Pancreas (tissue), 10 donors: ENCODE measurements at places on chromosomes 6 and 20. TPM values are rescaled to one million over a fixed set of nuclear protein-coding genes. Genes with fewer than 3 reads are reported as not detected.

GRCh38 chr6:85127696-85128243, 322.1 kb upstream of the NT5E start:
- no peak for DNase-seq

DNA sequence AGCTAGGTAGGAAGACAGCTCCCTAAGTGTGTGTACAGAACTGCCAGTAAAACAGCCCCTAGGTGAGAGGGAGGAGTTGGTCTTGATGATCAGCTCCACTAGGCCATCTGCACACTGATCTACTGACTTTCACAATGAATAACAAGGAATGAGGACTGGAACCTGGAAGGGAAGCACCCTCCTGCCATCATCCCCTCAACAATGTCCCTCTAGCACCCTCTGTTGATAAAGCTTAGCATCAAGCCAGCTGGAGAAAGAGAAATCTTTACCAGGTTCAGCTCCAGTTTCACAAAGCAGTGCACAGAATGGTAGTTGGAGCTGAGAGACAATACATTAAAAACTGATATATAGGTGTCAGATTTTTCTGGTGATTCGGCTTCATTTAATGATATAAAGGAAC, 57.2 kb upstream of the IRAK1BP1 start:
- DNase-seq = no peak

DNA sequence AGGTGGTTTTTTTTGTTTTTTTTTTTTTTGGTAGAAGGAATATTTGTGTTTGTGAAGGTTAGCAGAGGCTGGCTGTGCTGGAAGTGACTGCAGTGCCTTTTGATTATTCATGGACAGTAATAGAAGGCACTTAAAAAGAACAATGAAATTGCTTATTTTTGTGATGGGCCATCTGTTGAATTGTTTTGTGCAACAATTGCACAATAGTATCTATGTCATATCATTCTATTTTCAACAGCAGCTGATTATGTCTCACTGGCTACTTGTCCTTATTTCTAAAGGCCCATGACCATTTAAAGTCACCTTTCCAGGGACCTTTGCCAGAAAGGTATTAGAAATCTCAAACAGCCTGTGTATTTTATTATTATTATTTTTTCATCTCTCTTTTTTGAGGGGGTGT, 70.6 kb downstream of the AFG1L start:
- no peak for DNase-seq

DNA sequence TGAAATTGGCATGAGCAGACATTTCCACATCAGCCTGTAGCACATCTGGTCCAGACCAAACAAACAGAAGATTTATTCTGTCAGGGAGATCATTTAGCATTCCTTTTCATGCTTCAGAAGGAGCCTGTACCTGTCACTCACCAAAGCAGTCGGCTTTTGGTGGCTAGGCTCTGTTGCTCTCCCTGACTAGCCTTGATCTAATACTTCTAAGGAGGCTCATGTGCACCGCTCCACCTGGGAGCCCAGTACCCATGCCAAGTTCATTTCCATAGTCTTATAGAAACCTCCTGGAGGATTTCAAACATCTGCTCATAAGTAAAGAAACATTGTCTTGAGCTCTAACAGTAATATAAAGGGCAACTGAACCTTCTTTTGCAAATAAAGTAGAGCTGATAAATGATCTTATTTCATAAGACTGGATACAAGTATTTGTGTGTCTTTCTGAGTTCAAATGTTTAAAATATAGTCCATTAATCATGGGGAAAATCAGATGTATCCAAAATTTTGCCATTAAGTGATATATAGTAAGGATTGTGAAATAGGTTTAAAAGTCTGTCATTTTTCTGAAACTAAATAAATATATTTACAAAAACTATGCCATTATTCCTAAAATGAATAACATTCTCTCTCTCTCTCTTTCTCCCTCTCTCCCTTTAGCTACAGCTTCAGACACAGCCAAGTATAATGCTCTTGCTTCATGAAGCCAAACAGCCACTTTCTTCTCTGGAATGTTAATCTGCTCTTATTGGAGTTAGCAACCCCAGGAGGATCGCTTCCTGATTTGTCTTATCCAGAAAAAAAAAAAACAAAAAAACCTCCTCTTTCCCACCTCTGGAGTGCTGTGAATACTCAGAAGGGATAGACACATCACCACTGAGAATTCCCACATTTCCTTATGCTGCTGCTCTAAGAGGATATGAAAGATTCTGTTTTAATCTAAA, 192.7 kb upstream of the TFAP2D start:
- DNase-seq = no peak

- DNase-seq = peak; percentile 59
Measured at GRCh38 chr6:157982102-157982562, 469 bp downstream of the SYNJ2 start.

- no peak for DNase-seq
Measured at GRCh38 chr6:166729658-166730057, 102.6 kb upstream of the RPS6KA2 start.

- DNase-seq = no peak
Measured at GRCh38 chr6:166927240-166927934, 29.0 kb downstream of the RNASET2 start.

DNA sequence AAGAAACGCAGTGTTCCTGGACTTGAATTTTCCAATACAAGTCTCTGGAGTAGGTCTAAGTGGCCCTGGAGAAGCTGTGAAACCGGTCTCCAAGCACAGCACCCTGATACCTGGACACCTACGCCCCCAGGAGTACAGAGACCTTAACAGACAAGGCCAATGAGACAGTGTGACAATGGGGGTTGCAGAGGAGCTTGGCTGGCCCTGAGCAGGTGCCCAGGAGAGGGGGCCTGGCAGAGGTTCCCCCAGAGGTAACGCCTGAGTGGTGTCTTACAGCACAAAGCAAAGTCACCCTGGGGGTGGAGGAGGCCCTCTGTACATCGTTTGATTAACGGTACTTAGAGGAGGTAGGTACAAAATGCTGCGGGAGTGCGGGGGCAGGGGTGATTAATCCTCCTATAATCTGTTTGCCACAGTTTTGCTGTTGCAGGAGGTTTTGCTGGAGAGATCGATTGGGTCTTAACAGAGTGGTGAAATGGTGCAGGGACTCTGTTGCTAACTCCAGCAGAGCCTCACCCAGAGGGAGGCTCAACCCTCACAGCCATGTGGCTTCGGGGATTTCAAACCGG, 37.3 kb upstream of the APCDD1L start:
- DNase-seq = no peak

DNA sequence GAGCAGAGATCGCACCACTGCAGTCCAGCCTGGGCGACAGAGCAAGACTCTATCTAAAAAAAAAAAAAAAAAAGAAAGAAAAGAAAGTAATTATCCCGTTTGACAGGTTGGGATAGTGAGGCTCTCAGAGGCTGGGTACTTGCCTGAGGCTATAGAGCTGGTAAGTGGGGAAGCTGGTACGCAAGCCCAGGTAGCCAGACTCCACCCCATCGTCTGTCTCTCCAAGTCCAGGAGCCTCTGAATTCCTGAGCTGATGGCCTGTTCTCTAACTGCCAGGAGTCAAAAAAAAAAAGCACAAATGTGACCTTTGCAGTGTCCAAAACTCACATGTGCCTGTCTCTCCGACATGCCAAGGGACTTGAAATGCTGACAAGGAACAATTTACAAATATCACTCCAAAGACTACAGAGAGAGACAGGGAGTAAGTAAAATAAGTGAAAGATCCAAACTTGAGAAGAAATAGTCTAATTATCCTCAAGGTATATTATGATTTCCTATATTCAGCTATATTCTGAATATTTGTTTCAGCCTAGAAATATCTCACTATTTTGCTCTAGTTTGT, 109.1 kb upstream of the SCAF8 start:
- DNase-seq = no peak

GRCh38 chr6:2862712-2863181, 21.1 kb upstream of the SERPINB1 start:
- no peak for DNase-seq

- no peak for DNase-seq
Measured at GRCh38 chr20:4484379-4484997, 237.2 kb upstream of the PRND start.

GRCh38 chr20:694496-694895, 18.9 kb upstream of the SCRT2 start:
- DNase-seq = no peak

- no peak for DNase-seq
Measured at GRCh38 chr6:148989585-148989984, 242.8 kb downstream of the UST start.

- DNase-seq = no peak
Measured at GRCh38 chr6:70502484-70502883, 64.2 kb upstream of the SDHAF4 start.

The PCMTD2 gene
- 36.2 TPM for total RNA-seq

The SCUBE3 gene
- not detected for total RNA-seq

The FAM83C gene
- total RNA-seq = not detected

The MYB gene
- total RNA-seq = 0.15 TPM

The MGME1 gene
- 7.4 TPM for total RNA-seq
